ENCODE measurements at places on chromosomes 5 and 9.
A peak's percentile ranks its signal among the peaks of the same experiment; 100 is the strongest.

DNA sequence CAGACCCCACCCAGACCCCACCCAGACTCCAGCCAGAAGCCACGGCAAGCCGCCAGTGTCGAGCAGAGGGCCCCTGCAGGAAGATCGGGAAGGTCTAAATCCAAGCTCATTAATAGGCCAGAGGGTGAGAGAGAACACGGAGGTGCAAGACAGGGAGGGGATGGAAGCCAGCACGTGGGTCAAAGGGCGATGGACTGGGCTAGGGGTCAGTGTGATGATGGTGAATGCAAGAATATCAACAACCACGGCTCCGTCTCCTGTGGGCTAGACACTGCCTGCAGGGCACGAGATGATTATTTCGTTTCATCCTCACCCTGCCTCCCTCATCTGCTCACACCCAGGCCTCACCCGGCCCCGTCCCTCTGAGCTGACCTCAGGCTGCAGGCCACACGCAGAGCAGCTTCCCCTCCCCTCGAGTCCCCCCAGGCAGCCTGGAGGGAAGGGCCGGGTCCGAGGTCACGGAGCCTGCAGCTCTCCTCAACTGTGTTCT, 122.0 kb downstream of the COL23A1 start:
- no peak for DNase-seq

GRCh38 chr9:121268851-121269641, 1.1 kb downstream of the GSN start:
- DNase-seq, result no peak

- DNase-seq, result no peak
Observed at GRCh38 chr5:168693883-168694282, 114.7 kb upstream of the PANK3 start.

DNA sequence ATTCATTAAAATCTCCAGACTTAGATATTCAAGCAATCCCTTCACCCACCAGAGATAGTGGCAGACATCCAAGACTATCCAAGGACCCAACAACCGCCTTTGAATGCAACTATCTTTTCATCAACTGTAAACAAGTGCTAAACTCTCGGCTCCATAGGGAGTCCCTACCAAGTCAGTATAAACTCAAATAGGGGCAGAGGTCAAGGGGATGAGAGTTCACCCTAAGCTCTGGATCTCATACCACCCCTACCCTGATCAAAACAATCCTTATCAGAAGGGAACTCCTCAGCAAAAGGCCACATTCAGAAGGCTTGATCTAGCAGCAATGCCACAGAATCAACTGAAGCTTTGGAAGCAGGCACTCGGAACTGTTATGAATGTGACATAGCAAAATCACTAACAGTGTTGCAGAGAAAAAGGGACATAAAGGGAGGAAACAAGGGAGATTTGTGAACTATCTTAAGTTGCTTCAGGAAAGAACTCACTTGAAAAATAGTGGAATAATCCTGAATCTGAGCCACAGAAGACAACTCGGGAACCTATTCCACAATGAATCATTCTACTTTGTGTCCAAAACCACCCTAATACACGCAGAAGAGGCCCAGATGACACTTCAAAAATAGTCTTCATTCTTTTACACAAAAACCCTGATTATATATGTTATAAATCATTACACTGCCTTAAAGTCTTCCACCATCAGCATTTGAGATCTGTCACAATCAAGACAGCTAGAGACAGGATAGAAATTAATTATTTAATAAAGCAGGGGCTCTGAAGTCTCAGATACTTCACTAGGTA, 49.8 kb downstream of the NR6A1 start:
- DNase-seq, result no peak

DNA sequence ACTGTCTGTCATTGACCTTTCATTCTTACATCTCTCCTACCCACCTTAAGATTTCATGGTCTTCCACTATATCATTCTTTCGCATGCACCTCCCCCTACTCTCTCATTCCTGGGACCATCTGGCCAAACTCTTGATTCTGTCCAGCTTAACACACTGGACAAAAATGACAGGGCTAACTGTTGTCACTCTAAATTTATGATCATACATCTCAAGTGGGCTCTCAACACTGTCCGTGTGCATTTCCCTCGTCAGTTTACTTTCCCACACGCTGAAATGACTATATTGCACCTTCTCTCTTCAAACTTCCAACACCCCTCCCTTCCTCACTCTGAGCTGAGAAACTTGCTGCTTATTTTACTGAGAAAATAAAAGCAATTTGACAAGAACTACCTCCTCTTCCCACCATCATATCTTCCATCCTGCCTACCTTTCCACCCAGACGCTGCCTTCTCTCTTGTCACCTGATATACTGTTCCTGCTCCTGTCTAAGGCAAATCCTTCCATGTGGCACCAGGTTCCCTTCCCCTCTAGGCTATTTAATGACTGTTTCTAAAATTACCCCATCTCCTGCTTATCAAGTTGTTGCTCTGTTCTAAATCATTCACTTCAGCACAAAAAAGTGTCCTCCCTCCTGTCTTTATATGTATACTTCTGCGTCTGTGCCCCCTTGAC, 8.1 kb upstream of the KLF9 start:
- DNase-seq, result no peak

- no peak for DNase-seq
Observed at GRCh38 chr9:89941875-89942274, 337.1 kb downstream of the GADD45G start.

GRCh38 chr9:82729141-82729540, 333.8 kb downstream of the RASEF start:
- no peak for DNase-seq

- no peak for DNase-seq
Observed at GRCh38 chr5:124195411-124195810, 551.0 kb downstream of the ZNF608 start.

DNA sequence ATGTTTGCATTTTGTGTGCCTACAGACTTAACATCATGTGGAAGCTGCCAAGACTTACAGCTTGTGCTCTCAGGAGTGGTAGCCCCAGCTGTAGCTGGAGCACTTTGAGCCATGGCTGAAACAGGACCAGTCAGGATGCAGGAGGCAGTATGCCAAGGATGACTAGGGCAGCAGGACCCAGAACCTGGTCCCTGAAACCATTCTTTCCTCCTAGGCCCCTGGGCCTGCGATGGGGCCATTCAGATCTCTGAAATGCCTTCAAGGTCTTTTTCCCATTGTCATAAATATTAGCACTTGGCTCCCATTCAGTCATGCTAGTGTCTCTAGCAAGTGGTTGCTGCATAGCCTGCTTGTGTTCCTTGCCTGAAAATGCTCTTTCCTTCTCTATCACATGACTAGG, 29.6 kb upstream of the VLDLR start:
- DNase-seq, result no peak

GRCh38 chr9:80143899-80144298, 572.1 kb downstream of the TLE4 start:
- DNase-seq, result no peak

- DNase-seq, result no peak
Observed at GRCh38 chr9:137788561-137789294, 88.9 kb upstream of the CACNA1B start.

- DNase-seq, result no peak
Observed at GRCh38 chr5:1007681-1008450, 736 bp upstream of the NKD2 start.

DNA sequence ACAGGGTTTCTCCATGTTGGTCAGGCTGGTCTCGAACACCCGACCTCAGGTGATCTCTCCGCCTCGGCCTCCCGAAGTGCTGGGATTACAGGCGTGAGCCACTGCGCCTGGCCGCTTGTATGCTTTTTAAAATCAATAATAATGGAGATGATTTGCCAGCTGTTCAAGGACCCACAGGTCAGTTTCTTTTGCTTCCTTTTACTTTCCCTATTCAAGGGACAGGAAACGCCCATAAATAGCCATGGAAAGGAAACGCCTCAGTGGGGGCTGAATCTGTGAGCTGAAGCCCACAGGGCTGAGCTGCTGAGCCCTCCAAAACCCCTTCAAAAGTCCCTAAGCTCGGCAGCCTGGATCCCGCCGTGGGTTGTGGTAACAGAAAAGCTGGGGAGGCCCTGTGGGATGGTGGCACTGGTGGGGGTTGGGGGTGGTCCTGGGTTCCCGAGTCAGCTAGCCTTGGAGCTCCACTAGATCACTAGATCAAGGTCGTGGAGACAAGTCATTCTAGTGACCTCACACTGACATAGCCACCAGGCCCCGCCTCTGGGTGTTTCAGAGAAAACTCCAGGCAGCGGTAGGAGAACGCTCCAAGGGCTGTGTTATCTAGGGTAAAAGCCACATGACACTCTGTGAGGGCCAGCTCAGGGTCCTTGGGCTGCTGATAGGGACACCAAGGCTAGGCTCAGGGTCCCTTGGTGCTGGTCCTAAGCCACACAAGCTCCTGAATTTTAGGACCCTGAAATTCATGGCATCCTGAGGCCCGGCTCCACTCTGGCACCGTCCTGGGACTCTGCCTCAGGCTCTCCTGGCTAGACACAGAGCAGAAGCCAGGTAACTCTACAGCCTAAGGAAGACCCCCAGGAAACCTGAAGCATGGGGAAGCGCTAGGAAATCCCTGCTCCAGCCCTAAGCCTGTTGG, 18.0 kb upstream of the DUSP1 start:
- DNase-seq, result no peak

GRCh38 chr5:168266016-168266415, 25.4 kb upstream of the WWC1 start:
- DNase-seq, result no peak

DNA sequence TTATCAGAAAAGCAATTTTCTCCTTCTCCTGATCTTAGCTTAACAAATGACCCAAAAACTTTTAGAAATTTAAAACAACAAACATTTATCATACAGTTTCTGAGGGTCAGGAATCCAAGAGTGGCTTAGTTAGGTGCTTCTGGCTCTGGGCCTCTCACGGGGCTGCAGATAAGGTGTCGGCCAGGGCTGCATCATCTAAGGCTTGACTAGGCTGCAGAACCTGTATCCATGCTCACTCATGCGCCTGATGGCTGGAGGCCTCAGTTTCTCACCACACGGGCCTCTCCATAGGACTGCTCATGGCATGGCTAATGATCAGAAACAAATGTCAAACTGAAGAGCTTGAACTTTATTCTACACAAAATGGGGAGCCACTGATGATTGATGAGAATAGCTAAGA, 210.0 kb downstream of the SEC61B start:
- no peak for DNase-seq

- no peak for DNase-seq
Observed at GRCh38 chr5:115330830-115331229, 34.4 kb upstream of the CCDC112 start.

GRCh38 chr9:110142868-110143481, 65.0 kb downstream of the C9orf152 start:
- DNase-seq, result no peak

GRCh38 chr5:126016256-126016655, 407.0 kb upstream of the GRAMD2B start:
- DNase-seq, result no peak

DNA sequence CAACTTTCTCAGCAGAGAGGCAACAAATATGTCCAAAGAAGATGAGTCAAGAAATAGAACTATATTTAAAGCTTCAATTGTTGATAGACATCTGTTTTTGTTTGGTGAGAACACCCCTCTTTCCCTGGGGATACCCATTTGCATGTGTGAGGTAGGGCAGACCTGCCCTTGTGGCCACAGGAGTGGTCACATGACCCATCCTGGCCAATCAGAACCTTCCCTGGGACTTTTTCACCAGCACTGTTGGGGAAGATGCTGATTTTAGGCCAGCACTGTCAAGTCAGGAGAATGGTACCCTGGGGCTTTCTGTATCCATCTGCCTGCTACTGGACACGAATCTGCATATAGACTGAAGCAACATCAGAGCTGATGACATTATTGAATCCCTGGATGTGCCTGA, 211.2 kb downstream of the CDK5RAP2 start:
- DNase-seq, result no peak

GRCh38 chr5:66517351-66517750, 78.8 kb upstream of the MAST4 start:
- DNase-seq, result no peak

GRCh38 chr9:26975728-26976707, 19.8 kb downstream of the IFT74 start:
- DNase-seq, result no peak

- peak; percentile 86 for DNase-seq
Observed at GRCh38 chr9:126722252-126722921, 82.5 kb upstream of the ZBTB43 start.

- DNase-seq, result no peak
Observed at GRCh38 chr5:120517607-120518252, 53.6 kb downstream of the PRR16 start.

DNA sequence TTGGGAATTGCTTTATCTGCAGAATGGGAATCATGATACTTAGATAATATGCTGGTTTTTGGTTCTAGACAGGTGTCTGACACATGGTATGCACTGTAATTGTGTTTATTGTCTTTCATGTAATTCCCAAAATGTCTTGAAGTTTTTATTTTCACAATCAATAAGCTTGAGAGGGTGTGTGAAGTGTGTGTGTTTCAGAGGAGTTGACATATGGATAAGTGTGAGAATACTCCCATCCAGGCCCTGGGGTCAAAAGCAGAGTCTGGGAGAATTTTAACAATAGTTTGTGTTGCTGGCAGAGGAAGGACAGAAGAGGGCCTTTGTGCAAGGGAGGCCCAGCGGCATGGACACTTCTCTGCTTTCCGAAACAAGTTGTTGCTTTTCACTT, 8.4 kb downstream of the PRDM6 start:
- DNase-seq, result no peak

DNA sequence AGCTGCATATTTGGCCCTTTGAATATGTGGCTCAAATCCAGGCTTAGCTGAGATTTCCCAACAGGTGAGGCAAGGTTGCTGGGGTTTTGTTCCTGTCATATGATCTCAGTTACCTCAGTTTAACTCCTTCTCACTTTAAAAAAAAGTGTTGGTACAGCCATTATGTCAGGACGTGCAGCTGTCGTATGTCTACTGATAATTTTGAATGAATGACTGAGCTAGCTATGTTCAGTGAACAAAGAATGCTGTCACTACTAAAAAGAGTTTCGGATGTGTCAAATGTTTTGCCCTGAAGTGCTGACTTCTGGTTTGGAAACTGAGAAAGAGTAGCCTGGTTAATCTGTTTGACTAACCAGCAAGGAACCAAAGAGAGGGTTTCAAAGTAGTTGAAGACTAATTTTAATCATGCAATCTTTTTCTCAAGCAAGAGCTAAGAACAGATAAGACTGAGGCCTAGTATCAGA, 106.3 kb upstream of the NR3C1 start:
- no peak for DNase-seq

GRCh38 chr9:2559192-2560152, 62.1 kb upstream of the VLDLR start:
- DNase-seq, result no peak

DNA sequence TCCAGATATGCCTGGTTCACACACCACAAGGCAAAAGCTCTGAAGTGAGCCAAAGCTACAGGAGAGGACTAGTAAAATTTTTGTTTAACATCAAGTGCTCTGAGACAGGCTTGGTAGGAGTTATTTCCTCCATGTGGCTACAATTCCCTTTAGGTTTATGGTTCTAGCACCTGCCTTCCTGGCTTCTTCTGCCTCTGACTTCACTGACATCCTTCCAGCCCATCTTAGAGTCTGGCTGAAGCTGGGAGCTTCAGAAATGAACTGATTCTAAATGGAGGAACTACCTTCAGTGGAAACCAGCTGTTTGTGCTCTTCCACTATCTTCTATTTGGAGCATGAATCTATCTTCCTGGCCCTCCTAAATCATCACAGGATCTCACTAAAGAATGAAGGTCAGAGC, 215.3 kb upstream of the FBXL7 start:
- DNase-seq, result no peak

- DNase-seq, result no peak
Observed at GRCh38 chr9:95285307-95285706, 32.2 kb downstream of the FANCC start.

Data from stimulated activated CD8-positive, alpha-beta memory T cell treated with anti-CD3 and anti-CD28 coated beads, Interleukin-15, amount 100 ng/mL, for 48 hours (primary cell).